Hematopoietic multipotent progenitor cell treated with erythropoietin and hydrocortisone succinate and interleukin-3 and kit ligand, for 4 days (in vitro differentiated cells): ENCODE measurements at places on chromosomes 1 and 21.
A peak's percentile ranks its signal among the peaks of the same experiment; 100 is the strongest.

DNA sequence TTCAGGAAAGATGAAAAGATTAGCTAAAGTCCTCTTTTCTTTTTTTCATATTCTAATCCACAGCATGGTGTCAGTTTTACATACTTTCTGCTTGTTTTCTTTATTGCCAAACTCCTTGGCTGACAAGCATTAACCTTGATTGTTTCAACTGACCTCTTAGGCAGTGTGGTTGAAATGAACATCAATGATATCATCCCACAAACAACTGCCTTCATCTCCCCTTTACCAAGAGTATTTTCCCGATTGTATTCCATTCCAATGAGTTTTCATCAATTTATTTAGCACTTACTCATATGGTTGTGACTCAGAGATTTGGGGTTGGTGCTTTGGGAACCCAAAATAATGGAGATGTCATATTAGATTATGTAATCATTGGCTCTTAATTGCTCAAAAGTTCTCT, 71.8 kb downstream of the SPAG17 start:
- DNase-seq = no peak

DNA sequence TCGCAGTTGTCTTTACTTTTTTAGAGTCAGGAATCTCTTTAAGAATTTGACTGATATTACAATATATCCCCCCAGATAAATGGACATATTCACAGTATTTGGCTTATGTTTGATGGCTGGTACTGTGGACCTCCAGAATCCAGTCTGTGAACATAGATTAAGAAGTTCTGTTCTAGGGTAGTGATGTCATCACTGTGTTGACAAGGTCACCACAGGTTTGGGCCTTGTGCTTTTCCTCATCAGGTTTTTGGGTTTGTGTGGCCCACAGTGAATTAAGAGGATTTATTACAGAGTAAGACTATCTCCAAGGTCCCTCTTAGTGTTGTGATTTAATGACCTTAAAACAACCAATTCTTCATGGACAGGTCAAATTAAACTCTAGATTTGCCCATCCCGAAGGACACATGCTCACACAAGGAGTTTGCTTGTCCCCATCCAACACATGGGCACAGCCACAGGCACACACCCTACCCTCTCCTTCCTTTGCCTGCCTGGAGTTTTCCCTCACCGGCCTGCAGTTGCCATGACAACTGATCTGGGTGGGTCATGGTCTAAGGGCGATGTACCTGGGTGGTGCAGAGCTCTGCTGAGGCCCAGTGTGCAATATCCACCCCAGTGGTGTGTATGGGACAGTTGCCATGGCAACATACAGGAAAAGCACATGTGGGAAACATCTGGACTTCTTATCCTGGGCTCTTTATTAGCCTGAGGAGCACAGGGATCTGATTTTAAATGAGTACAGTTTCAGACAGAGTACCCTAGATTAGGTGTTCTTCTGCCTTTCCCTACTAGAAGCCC, 98.6 kb downstream of the NAV1 start:
- DNase-seq = no peak

DNA sequence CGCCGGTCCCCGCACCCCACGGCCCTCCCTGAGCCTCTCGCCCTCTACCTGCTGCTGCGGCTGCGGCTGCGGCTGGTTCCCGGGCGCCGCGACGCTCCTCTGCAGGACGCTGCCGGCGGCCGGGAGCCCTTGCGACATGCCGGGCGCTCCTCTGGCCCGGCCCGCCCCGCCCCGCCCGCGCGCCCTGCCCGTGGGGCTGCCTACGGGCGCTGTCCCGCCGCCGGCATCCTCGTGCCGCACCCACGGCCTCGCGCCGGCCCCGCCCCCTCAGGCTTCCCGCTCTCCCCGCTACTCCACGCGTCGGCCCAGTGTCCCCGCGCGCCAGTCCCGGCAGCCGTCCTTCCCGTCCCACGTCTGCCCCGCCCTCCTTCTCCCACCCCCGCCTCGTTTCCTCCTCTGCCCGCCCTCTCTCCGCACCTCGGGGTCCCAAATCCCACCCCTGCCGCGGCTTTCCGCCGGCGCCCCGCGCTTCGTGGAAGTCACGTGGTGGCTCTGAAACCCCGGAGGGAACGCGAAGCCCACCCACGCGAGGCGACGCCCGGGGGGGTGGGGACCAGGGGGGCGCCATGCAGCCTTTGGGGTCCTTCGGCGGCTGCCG, at the start of gene BATF3:
BATF3 (minus strand) TSS at position 216 of the 598 bp plus-strand sequence; CDS start at position 138, 78 bp downstream.
- DNase-seq = peak; percentile 43

DNA sequence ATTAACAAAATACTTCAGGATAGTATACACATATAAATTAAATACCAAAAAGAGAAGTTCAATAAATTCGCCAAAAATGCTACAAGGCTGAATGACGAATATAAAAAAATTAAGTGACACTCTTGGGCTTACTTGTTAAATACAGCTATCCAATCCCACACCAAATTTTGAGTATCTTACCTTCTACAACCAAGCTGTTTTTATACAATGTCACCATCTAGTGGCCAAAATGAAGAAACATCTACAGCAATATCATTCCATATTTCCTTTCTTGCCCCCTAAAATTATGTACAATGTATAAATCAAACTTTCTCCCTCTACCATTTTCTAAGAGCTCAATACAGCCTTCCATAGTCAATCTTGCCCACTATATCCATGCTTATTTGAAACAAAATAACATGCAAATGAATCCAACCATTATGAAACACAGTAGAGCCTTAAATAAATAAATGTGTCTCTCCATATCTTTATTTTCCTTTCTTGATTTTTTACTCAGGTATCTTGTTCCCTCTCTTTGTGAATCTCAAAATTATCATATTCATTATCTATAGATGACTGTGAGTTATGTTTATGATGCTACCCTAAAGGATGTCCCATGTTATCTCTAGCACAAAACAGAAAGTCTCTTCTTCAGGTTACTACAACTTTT, 86.3 kb downstream of the ACBD6 start:
- DNase-seq = peak; percentile 74

DNA sequence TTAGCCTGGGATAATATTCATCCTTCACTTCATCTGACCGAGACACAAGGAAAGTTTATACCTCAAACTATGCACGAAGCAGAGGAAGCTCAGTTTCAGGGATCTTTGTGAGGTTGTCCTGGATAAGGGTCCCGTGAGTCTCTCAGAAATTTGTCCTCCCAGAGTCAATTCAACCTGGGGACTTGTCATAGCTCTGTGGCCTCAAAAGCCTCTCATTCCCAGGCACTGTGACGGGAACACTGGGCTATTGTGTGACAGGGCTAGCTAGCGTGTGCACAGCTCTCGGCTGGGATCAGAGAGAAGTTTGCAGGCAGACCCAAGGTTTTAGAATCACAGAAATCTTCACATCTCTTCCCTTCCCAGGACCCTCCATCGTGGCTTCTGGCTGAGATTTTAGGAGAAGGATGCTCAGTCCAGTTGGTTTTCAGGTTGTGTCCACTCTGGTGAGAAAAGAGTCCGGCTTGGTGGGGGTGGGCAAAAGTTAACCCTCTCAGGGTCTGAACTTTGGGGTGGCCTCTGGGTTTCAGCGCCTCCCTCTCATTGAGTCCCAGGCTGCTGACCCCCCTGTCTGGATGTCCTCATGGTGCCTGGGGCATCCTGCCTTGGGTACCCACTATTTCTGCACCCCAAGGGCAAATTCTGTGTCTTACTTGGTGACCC, 20.4 kb upstream of the LBR start:
- DNase-seq = no peak

DNA sequence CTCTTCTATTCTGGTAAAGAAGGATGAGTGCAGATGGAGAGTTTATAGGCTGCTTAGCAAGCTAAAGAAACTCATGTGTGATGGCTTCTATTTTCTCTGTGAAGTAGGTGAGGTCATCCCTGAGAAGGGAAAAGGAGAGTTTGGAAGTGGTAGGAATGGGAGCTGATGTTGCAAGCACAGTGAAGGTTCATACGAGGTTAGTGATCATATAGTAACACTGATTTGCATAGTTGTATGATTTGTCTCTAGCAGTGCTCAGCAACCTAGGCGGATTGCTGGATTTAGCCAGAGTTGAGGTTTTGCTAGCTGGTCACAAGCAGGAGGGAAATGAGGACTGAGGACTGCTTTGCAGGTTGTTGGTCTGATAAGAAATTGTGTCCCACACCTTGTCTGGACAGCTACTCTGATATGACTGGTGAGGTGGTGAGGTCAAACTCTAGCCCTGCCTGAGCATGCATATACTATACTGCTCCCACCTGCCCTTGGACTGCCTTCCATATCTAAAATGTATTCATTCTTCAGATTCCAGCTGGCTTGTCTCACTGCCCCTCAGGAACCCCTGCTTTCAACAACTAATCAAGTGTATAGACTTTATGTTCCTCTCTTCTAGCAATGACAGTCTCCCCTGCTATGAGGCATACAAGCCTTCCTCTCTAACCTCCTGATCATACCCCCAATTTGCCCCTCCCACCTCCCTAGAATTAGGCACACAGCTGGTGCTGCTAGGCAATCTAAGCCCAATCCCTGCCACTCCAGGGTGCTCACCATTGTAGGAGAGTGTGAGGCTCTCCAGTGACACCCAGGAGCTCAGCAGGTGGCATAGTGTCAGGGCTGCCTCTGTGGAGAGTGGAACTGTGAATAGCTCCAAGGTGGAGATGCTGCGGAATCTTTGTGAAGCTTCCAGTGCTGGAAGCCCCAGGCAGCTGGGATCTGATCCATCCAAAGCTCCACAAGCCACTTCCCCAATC, 18.5 kb downstream of the LRRC41 start:
- DNase-seq = no peak

DNA sequence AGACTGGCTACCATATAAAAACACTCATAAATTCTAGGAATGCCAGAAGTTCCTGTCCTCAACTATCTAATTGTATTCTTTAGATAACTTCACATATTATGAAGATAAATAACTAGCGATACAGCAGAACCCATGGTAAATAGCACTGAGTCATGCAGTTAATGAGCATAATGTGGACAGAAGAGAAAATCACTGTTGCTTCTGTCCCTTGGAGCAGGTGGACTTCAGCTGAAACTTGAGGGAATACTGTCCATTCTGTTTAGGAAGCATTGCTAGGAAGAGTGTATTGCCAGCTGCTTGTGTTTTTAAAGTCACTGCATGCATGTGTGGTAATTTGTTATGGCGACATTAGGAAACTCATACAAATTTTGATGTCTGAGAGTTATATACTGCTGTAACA, 854.4 kb downstream of the LTN1 start:
- no peak for DNase-seq

DNA sequence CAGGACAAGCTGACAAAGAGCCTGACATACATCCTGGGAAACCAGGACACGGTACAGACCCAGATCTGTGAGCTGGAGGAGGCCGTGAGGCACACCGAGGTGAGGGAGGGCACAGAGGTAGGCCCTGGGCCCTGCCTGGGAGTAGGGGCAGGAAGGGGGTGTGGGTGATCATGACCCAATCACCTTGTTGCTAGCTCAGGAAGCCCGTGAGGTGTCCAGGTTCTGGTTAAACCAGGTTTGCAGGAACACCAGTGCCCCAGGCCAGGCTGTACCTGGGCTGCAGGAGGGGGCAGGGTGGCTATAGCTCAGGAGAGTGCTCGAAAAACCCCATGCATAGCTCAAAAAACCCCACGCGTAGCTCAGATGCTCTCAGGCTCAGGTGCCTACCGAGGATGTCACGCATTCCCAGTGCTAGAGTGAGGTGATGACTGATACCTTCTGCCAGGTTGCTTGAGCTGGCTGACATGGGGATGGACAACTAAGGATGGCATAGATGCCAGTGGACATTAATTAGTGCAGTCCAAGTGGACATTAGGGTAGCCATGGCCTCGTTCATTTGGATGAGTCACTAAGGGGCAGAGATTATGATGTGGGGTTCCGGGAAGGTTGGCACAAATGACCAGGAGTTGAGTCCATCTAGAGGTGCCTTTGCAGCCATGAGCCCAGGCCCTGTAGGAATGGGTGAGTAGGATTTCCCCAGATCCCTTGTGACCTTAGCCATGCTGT, 3.7 kb downstream of the TRIM46 start:
- no peak for DNase-seq

- no peak for DNase-seq
These were observed 28.9 kb upstream of the NLRP3 start for GRCh38 chr1:247387096-247387495.

DNA sequence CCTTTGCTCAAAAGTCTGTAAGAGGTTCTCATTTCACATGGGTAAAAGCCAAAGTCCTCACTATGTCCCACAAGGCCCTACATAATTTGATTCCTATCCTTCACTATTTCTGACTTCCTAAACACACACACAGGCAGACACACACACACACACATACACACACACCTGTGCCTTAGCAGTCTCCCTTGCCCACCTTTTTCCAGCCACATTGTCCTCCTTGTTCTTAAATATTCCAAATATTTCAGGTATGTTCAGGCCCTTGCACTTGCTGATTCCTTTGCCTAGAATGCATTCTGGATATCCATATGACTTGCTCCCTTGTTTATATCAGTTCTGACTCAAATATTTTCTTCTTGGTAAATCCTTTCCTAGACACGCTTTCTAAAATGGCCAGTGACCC, 54.6 kb downstream of the NTNG1 start:
- no peak for DNase-seq

GRCh38 chr1:213041443-213041842, 9.6 kb upstream of the RPS6KC1 start:
- peak; percentile 62 for DNase-seq

DNA sequence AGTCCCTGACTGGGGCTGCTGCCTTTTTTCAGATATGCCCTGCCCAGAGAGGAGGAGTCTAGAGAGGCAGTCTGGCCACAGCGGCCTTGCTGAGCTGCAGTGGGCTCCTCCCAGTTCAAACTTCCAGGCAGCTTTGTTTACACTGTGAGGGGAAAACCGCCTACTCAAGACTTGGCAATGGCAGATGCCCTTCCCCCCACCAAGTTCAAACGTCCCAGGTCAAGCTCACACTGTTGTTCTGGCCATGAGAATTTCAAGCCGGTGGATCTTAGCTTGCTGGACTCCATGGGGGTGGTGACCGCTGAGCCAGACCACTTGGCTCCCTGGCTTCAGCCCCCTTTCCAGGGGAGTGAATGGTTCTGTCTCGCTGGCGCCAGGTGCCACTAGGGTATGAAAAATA, 18.3 kb upstream of the C1orf53 start:
- no peak for DNase-seq
